ENCODE measurements at places on chromosomes 6 and 20. TPM values are rescaled to one million over a fixed set of nuclear protein-coding genes. Genes with fewer than 3 reads are reported as not detected.

PANK2 gene
- total RNA-seq, result 67.0 TPM

RSPO3 gene
- 0.66 TPM for total RNA-seq

C6orf136 gene
- 3.3 TPM for total RNA-seq

DNAAF9 gene
- 15.3 TPM for total RNA-seq

TRIM10 gene
- not detected for total RNA-seq

SOX12 gene
- 10.1 TPM for total RNA-seq

CHD6 gene
- 24.3 TPM for total RNA-seq

DBNDD2 gene
- total RNA-seq, result 12.3 TPM

LPA gene
- total RNA-seq, result not detected

WFDC5 gene
- not detected for total RNA-seq

VGLL2 gene
- total RNA-seq, result not detected

IPCEF1 gene
- under 0.01 TPM for total RNA-seq

LY6G6C gene
- total RNA-seq, result not detected

ATP6V1G2 gene
- total RNA-seq, result 1.5 TPM

CFB gene
- 62.8 TPM for total RNA-seq

PCNA gene
- 231 TPM for total RNA-seq

MRAP2 gene
- total RNA-seq, result not detected

EFCAB8 gene
- total RNA-seq, result 0.14 TPM

ARMH2 gene
- not detected for total RNA-seq

PHACTR1 gene
- 3.9 TPM for total RNA-seq

THEMIS gene
- not detected for total RNA-seq

ULBP1 gene
- 0.86 TPM for total RNA-seq

C6orf58 gene
- not detected for total RNA-seq

GCNT2 gene
- 0.43 TPM for total RNA-seq

NHLRC1 gene
- 2.0 TPM for total RNA-seq

HCRTR2 gene
- not detected for total RNA-seq

DLK2 gene
- total RNA-seq, result 0.57 TPM

NCOA7 gene
- total RNA-seq, result 133 TPM

SYTL3 gene
- total RNA-seq, result 3.1 TPM

CABLES2 gene
- total RNA-seq, result 8.8 TPM

LHFPL5 gene
- not detected for total RNA-seq

DOK5 gene
- 0.14 TPM for total RNA-seq

HLA-DMA gene
- total RNA-seq, result 1.5 TPM

PKIG gene
- total RNA-seq, result 122 TPM

BTNL2 gene
- not detected for total RNA-seq

XKR7 gene
- not detected for total RNA-seq

SLC17A9 gene
- total RNA-seq, result 40.4 TPM

ZNF831 gene
- not detected for total RNA-seq

POFUT1 gene
- total RNA-seq, result 61.3 TPM

MYO6 gene
- total RNA-seq, result 11.0 TPM

BCAS1 gene
- not detected for total RNA-seq

KIF13A gene
- total RNA-seq, result 35.7 TPM

CALHM5 gene
- 2.2 TPM for total RNA-seq

FOXQ1 gene
- total RNA-seq, result 5.0 TPM

FOXS1 gene
- 2.0 TPM for total RNA-seq

CLPSL1 gene
- total RNA-seq, result not detected

CTCFL gene
- under 0.01 TPM for total RNA-seq

TNNC2 gene
- total RNA-seq, result 0.66 TPM
